ENCODE measurements at places on chromosomes 1 and 21. TPM values are rescaled to one million over a fixed set of nuclear protein-coding genes. Genes with fewer than 3 reads are reported as not detected.
A peak's percentile ranks its signal among the peaks of the same experiment; 100 is the strongest.

- H3K27ac ChIP-seq = no peak overlapping the region
- no peaks in the 10 kb centered on the region for H3K36me3 ChIP-seq
- H3K4me3 ChIP-seq = no peak overlapping the region
- DNase-seq = no peak
- H3K27me3 ChIP-seq = no peaks in the 10 kb centered on the region
- no peaks in the 10 kb centered on the region for H3K4me1 ChIP-seq
Observed at GRCh38 chr1:217275655-217276398, 355.1 kb downstream of the GPATCH2 start.

DNA sequence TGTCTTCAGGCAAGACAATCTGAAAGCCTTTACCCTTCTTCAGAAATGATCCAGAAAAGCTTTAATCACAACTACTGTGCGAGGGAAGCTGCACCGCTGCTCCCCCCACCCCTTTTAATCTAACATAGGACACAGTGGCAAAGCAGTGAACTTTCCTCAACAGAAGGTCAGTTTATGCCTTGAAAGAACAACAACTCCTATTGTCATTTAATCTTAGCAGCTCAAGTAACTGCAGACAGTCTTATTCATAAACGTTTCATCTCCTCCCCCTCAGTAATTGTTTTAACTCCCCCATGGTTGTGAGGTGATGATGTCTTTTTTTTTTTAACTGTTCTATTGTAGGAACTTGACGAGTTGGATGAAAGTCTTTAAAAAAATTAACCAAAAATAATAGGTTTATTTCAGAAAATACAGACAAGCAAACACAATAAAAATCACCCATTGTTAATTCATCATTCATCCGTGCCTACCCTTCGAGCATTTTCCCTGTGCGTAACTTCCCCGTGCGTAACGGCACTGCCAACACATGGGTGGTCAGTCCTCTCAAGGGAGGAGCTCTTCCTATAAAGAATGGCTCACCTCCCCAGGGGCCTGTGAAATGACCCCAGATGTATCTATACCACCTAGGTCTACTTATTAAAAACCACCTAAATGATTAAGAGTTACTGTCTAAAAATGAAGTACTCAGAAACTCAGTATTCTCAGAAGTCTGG, 3.3 kb upstream of the ADAR start:
- no peak for DNase-seq
- peaks cover 23% of the 10 kb centered on the region for H3K4me1 ChIP-seq
- no peaks in the 10 kb centered on the region for H3K27me3 ChIP-seq

- no peaks in the 10 kb centered on the region for H3K36me3 ChIP-seq
- H3K27me3 ChIP-seq = no peaks in the 10 kb centered on the region
- H3K4me1 ChIP-seq = no peaks in the 10 kb centered on the region
- H3K4me3 ChIP-seq = no peak overlapping the region
Observed at GRCh38 chr1:244209955-244210354, 158.9 kb downstream of the ZBTB18 start.

- DNase-seq = no peak
- no peaks in the 10 kb centered on the region for H3K36me3 ChIP-seq
- no peak overlapping the region for H3K4me3 ChIP-seq
- H3K27ac ChIP-seq = no peak overlapping the region
- H3K4me1 ChIP-seq = no peaks in the 10 kb centered on the region
Observed at GRCh38 chr1:227707846-227708245, 27.3 kb downstream of the JMJD4 start.

GRCh38 chr1:235022341-235022980, 106.2 kb downstream of the TOMM20 start:
- no peaks in the 10 kb centered on the region for H3K4me1 ChIP-seq
- peak; percentile 32 for DNase-seq
- no peaks in the 10 kb centered on the region for H3K36me3 ChIP-seq

- H3K36me3 ChIP-seq = peaks cover 33% of the 10 kb centered on the region
- H3K4me3 ChIP-seq = no peak overlapping the region
- no peak for DNase-seq
Observed at GRCh38 chr1:204523605-204524215, 7.5 kb downstream of the MDM4 start.

- H3K36me3 ChIP-seq = no peaks in the 10 kb centered on the region
- DNase-seq = no peak
Observed at GRCh38 chr1:238401144-238401543, 510.4 kb upstream of the ZP4 start.

DNA sequence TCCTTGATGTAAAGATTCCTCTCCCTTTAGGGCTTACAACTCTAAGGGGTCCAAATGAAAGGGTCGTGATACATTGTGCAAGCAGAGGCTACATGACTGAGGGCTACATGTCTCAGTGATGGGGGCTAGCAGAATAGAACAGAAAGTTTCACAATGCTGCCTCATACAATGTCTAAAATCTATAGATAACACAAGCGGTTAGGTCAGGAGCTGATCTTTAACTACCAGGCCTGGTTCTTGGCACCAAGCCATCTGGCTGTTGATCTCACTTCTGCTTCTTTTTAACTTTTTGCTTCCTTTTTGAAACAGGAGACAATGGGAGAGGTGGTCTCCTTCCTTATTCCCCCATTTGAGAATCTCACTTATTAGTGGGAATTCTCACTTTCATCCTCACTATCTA, 710.2 kb downstream of the AMY1C start:
- no peaks in the 10 kb centered on the region for H3K36me3 ChIP-seq
- no peak overlapping the region for H3K27ac ChIP-seq
- no peak for DNase-seq
- no peaks in the 10 kb centered on the region for H3K27me3 ChIP-seq

- no peaks in the 10 kb centered on the region for H3K27me3 ChIP-seq
- H3K4me3 ChIP-seq = no peak overlapping the region
- peaks cover 9% of the 10 kb centered on the region for H3K4me1 ChIP-seq
- H3K36me3 ChIP-seq = no peaks in the 10 kb centered on the region
Observed at GRCh38 chr1:209041927-209042326, 541.6 kb upstream of the CAMK1G start.

DNA sequence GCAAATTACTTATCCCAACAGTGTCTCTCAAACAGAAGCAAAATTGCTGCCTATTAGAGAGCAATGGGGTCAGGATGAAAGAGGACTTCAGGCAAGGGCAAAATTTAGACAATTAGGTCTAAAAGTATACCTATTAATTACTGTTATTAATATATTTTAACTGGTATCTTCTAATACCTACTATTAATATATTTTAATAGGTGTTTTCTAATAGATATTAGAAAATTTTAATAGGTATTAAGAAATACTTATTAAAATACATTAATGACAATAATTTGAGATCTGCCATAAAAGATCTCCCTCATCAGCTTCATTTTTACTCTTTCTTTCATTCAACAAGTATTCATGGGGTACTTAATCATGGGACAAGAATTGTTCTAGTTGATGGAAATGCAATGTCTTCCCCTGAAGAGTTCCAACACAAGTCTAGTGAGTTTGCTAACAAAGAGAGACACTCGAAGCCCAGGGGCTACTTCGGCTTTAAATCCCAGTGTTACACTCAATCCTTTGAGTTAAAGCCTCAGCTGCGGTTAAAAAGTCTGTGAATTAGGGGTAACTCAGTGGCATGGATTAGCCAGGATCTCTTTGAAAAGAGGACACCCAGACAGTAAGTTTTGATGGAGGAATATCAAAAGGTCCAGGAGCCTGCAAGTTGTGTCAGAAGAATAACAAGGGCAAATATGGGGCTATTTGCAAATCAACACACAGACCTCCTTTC, 44.1 kb downstream of the STYXL2 start:
- no peak for DNase-seq
- no peaks in the 10 kb centered on the region for H3K4me1 ChIP-seq
- no peak overlapping the region for H3K27ac ChIP-seq
- H3K36me3 ChIP-seq = no peaks in the 10 kb centered on the region

- no peak overlapping the region for H3K27ac ChIP-seq
- no peak for DNase-seq
- H3K4me1 ChIP-seq = peaks cover 32% of the 10 kb centered on the region
- no peak overlapping the region for H3K4me3 ChIP-seq
- no peaks in the 10 kb centered on the region for H3K27me3 ChIP-seq
Observed at GRCh38 chr1:46368791-46369190, 25.3 kb upstream of the FAAH start.

DNA sequence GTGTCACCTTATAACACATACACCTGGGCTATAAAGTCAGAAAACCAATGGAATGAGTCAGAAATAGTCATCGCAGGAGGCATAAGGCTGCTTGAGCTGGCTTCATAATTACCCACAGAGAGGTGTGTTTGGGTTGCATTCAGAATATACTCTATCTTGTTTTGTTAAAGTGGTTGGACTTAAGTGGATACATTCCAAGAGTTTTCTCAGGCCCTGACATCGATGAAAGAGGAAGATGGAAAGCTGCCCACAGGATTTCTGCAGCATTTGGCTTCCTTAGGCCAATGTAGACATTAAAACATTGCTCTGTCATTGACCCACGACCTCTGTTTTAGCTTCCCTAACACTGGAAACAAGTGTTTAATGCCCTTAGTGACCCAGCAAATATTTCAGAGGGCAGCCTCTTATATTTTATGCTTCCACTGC, 18.6 kb upstream of the BCL10 start:
- no peaks in the 10 kb centered on the region for H3K27me3 ChIP-seq
- H3K36me3 ChIP-seq = no peaks in the 10 kb centered on the region
- no peak overlapping the region for H3K4me3 ChIP-seq
- no peak overlapping the region for H3K27ac ChIP-seq

DNA sequence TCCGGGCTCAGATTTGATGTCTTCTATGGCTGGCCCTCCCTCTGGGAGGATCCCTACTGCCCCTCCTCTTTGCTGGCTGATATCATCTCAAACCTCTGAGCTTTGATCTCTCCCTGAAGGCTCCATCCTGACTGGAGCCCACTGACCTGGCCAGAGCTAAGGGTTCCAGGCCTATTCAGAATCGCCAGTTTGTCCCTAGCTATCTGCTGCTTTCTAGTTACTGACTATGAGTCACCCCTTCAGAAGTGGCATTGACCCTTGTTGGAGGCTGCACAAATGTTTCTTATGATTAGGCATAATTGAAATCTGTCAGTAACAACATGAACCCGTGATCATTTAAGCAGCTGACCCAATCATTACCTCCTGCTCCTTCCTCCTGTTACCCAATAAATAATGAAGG, 87.1 kb downstream of the ABCA4 start:
- no peak for DNase-seq
- H3K4me3 ChIP-seq = no peak overlapping the region
- peaks cover 3% of the 10 kb centered on the region for H3K27me3 ChIP-seq
- no peak overlapping the region for H3K27ac ChIP-seq
- H3K36me3 ChIP-seq = no peaks in the 10 kb centered on the region

TSPEAR gene
- total RNA-seq = not detected

RNU1-1 gene
- 8,035 TPM for total RNA-seq

TATDN3 gene
- 13.5 TPM for total RNA-seq

SLC45A1 gene
- 3.2 TPM for total RNA-seq

CAPZB gene
- 323 TPM for total RNA-seq

LMOD1 gene
- 12.5 TPM for total RNA-seq

HOOK1 gene
- 4.2 TPM for total RNA-seq

Measured in spleen (tissue), 13 donors.